Mesothelial cell of epicardium (in vitro differentiated cells): ENCODE measurements at places on chromosomes 16 and 17. TPM values are rescaled to one million over a fixed set of nuclear protein-coding genes. Genes with fewer than 3 reads are reported as not detected.

CACNG3 gene
- total RNA-seq: 0.09 TPM in 1 of 3 replicates, not detected in the others

SDR42E2 gene
- 0.09 TPM in 2 of 3 replicates, not detected in the other for total RNA-seq

TP53TG3C gene
- total RNA-seq: not detected in 3 replicates

KRTAP9-8 gene
- not detected in 3 replicates for total RNA-seq

SLC4A1 gene
- not detected in 3 replicates for total RNA-seq

LRRC59 gene
- 60.7 to 65.1 TPM (median 63.5 TPM) in 3 replicates for total RNA-seq

ACSM2A gene
- total RNA-seq: not detected in 3 replicates

CD300LG gene
- 0.18 TPM in 1 of 3 replicates, not detected in the others for total RNA-seq

GINS2 gene
- total RNA-seq: 13.4 to 15.3 TPM (median 14.8 TPM) in 3 replicates

MSL1 gene
- 132 to 139 TPM (median 135 TPM) in 3 replicates for total RNA-seq

CNGB1 gene
- total RNA-seq: 0.07 to 0.27 TPM (median 0.14 TPM) in 3 replicates

KCNH4 gene
- 0.11 to 0.25 TPM (median 0.18 TPM) in 3 replicates for total RNA-seq

LRRC46 gene
- 0.16 TPM in 1 of 3 replicates, not detected in the others for total RNA-seq

GAS2L2 gene
- 0.09 to 0.20 TPM (median 0.11 TPM) in 3 replicates for total RNA-seq

PLLP gene
- 1.1 to 1.8 TPM (median 1.2 TPM) in 3 replicates for total RNA-seq

HOXB4 gene
- total RNA-seq: 34.2 to 39.2 TPM (median 34.4 TPM) in 3 replicates
